ENCODE measurements at places on chromosomes 2 and 18.

GRCh38 chr18:62490967-62491695 is 31.7 kb upstream of the ZCCHC2 start:
- DNase-seq, result no peak

DNA sequence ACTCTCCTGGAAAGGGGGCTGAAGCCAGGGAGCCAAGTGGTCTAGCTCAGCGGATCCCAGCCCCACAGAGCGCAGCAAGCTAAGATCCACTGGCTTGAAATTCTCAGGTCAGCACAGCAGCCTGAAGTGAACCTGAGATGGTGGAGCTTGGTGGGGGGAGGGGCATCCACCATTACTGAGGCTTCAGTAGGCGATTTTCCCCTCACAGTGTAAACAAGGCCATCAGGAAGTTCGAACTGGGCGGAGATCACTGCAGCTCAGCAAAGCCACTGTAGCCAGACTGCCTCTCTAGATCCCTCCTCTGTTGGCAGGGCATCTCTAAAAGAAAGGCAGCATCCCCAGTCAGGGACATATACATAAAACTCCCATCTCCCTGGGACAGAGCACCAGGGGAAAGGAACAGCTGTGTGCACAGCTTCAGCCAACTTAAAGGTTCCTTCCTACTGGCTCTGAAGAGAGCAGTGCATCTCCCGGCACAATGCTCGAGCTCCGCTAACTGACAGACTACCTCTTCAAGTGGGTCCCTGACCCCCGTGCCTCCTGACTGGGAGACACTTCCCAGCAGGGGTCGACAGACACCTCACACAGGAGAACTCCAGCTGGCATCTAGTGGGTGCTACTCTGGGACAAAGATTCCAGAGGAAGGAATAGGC is 282.3 kb upstream of the EPC2 start:
- DNase-seq, result no peak

DNA sequence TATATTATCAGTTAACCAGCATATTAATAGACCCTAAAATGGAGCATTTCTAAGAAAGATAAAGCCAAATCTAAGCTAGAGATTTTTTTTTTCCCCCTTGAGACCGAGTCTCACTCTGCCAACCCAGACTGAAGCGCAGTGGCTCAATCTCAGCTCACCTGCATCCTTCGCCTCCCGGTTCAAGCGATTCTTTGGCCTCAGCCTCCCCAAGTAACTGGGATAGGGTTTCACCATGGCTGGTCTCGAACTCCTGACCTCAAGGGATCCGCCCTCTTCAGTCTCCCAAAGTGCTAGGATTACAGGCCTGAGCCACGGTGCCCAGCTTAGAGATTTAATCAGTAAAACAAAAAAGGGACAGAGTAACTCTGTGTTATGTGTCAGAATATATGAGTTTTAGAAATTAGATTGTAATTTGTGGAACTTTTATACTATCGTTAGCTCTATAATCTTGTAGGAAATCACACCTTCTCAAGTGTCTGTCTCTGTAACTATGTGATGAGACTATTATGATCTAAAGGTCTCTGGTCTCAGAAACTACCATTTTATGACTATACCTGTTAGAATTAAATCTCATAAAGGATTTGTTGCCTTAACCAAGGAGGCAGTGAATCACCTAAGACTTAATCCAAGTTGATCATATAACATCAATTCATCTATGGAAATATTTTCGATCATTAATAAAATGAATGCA is 34.0 kb downstream of the YWHAQ start:
- DNase-seq, result no peak

GRCh38 chr2:119149611-119150010 is 8.9 kb downstream of the C1QL2 start:
- peak; percentile 80 for DNase-seq

DNA sequence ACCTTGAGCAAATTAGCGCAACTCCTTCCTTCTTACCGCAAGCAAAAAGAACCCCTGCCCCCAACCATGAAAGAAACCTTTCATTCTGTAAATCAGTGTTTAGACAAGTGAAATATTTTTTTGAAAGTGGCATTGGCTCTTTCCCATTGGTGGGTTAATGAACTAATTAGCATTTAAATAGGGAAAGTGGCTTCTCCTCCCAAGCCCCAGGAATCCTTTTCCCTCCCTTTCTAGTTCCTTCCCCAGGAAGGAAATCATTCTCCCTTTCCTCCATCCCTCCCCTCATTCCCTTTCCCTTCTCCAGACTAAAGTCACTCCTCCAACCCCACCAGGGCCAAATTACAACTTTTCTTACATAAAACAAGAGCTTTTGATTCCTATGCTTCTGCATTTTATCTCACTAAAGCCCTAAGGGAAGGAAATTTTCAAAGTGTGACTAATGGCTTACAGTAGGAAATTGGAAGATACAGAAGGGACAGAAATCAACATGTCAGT is 22.9 kb upstream of the TYMS start:
- DNase-seq, result no peak

GRCh38 chr18:56984731-56985130 is 162.2 kb upstream of the BOD1L2 start:
- peak; percentile 69 for DNase-seq

DNA sequence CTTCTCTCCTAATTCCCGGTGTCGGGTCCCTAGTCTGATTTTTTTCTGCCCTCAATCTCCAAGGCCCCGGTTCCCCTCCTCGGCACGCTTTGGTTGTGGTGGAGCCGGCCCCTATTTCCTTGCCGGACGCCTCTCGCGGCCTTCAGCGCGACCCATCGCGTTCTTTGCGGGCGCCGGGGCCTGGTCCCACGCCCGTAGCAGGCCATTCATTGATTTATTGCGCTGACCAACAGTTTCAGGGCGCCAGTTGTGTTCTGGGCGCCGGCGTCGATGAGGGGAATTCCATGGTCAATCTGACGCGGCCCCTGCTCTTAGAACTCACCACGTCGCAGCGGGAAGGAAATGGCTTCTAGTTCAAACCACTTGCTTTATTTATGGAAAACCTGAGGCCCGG is 396 bp downstream of the CNOT9 start:
- DNase-seq, result peak; percentile 88

GRCh38 chr18:25279556-25279955 is 72.4 kb downstream of the ZNF521 start:
- no peak for DNase-seq

DNA sequence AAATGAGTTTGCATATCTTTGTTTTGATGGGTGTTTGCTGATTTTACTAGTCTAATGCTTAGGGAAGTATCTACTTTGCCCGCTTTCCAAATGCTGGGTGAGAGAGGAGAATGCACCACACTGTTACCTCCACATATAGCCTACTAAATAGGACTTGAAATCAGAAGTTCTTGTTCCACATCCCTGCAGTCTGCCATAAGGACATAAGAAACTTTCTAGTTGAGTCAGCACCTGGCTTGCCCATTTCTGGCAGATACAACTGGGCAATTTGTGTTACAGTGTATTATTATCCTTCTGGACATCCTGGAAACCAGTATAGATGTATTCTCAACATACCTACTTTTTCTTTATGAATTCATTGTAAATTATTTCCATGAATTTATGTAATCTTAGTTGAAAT is 29.5 kb downstream of the ANXA4 start:
- DNase-seq, result no peak

DNA sequence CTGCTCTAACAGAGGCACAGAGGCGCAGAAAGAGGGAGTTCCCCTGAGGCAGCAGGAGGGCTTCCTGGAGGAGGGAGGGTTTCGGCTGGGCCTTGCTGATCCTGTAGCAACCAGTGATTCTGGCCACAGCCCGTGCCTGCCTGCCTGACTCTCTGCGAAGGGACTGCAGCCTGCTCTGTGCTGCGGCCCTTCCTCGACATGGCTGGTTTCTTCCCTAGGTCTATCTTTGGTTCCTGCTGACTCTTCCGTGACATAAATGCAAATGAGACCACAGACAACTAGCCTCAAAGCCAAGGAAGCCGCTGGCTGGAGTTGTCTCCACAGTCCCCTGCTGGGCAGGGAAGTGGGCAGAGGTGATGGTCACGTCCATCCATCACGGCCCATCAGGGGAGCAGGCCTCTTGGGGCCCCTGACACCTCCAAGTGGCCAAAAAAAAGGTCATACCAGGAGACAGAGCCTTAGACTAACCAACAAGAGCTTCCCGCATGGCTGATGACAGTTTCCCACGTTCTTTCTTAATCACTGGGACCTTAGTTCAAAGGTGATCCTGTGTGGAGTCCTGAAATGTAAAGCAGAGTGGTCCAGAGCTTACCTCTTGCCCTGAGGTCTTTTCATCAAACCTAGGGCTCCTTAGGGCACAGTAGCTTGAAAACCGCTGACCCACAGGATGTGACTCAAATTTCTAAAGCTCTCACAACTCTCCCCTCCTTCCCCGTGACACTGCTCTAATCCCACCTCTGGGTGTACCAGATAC is 55.3 kb downstream of the HS1BP3 start:
- DNase-seq, result peak; percentile 82

- DNase-seq, result no peak
Measured at GRCh38 chr2:17576802-17577201, 36.3 kb downstream of the VSNL1 start.

DNA sequence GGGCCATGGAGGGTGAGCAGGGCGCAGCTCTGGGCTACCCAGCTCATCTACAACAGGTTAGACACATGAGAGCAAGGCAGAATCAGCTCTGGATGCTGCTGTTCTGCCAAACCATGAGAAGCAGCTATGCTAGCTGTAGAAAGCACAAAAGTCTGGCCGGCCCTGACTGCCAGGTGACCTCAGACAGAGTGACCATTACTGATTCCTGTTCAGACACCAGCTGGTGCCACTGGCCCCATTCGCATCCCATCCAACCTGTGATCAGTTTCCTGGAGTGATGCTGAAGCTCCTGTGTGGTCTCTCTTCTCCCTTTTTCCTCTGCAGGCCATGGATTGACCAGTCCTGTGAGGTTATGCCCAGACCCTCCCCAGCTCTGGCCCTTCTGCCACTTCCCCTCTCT is 14.3 kb downstream of the RBMS1 start:
- no peak for DNase-seq

DNA sequence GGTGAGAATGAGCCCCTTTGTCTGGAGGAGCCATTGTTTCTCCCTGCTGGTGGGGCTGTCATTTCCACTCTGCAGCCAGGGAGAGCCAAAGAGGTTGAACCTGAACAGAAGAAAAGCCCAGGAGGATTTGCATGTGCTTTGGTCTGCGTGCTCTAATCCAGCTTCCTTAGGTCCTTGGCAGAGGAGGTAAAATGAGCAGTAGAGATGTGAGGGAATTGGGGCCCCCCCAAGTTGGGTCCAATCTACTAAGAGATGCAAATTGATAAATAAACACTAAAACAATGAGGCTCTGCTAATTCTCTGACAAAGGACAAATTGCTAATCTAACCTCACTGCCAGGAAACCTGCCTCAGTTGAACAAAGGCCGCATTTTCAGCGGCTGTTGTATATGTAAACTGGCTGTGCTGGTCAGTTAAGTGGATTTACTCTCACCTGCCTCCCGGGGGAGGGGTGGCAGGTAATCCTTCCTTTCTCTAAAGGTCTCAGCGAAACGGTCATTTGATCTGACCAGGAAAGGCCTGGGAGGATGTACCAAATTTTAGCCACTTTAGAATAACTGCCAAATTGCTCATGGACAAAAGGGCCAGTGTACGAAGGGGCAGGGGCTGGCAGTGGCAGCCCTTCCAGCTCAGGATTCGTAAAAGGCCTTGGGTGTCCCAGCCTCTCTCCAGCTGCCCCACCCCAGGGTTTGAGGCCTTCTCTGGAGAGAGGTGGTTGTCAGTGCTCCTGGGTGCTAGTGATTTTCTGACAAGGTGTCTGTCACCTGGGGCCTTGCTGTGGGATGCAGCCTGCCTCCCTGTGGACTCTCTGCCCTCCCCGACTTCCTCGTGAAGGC is 193.6 kb downstream of the MIB1 start:
- no peak for DNase-seq

DNA sequence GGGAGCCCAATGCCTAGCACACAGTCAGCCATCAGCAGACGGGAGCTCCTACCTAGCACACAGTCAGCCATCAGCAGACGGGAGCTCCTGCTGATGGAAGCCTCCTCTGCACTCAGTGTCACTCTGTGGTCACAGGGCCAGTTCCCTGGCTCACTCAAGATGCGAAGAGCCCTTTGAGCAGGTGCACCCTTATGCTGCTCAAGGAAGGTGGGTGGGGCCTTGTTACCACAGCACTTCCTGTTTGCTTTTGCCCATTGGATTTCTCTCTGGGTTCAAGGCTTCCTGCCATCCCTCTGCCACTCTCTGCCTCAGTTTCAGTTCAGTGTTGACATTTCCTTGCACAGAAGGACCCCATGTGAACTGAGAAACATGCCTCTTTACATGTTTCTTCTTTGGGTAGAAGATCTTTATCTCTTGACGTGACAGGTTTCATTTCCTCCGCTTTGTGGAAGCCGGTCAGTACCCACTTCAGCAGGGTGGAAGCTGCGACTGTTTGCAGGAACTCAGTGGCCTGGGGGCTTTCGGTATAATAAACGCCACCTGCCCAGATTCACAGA is 11.6 kb downstream of the TRIB2 start:
- no peak for DNase-seq

GRCh38 chr2:70084973-70085710 is 2.1 kb upstream of the PCBP1 start:
- no peak for DNase-seq

- no peak for DNase-seq
Measured at GRCh38 chr18:52288403-52289004, 51.5 kb upstream of the DCC start.

GRCh38 chr2:107597507-107597906 is 229.2 kb upstream of the RGPD4 start:
- DNase-seq, result no peak

GRCh38 chr2:213046431-213046830 is 105.0 kb downstream of the IKZF2 start:
- DNase-seq, result no peak

- no peak for DNase-seq
Measured at GRCh38 chr2:234032279-234032856, 18.1 kb upstream of the SPP2 start.

DNA sequence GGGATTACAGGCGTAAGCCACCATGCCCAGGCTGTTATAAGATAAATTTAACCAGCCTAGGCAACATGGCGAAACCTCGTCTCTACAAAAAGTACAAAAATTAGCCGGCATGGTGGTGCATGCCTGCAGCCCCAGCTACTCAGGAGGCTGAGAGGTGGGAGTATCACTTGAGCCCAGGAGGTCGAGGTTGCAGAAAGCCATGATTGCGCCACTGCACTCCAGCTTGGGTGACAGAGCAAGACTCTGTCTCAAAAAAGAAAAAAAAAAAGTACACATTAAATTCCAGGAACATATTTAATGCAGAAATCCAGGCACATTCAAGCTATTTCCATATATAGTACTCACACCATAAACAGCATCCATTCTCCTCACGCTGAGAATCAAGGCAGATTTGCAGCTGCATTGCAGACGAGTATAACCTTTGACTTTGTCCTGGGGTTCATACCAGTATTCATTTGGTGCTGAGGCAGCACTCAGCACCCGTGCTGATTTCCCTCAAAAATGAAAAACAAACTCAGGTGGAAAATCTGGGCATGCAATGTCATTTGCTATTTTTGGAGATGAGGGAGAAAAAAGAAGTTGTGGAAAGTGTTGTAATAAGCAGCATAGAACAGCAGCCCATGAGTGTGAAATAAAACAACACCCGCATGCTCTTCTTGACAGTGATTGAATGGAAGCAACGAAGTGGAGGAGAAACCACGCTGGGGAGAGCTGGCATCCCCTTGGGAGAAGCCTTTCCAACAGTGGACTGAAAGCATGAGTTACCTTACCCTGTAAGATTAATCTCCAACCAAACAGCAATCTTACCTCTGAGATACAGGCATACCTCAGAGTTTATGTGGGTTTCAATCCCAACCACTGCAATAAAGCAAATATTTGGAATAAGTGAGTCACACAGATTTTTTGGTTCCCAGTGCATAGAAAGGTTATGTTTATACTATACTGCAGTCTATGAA is 46.8 kb upstream of the ANXA4 start:
- no peak for DNase-seq

- no peak for DNase-seq
Measured at GRCh38 chr2:11754700-11755015, 8.2 kb downstream of the LPIN1 start.

GRCh38 chr18:33836564-33836963 is 258.5 kb downstream of the ASXL3 start:
- no peak for DNase-seq
